Large intestine (tissue), 12 donors: ENCODE measurements at places on chromosomes 12 and 14. TPM values are rescaled to one million over a fixed set of nuclear protein-coding genes. Genes with fewer than 3 reads are reported as not detected.

DNA sequence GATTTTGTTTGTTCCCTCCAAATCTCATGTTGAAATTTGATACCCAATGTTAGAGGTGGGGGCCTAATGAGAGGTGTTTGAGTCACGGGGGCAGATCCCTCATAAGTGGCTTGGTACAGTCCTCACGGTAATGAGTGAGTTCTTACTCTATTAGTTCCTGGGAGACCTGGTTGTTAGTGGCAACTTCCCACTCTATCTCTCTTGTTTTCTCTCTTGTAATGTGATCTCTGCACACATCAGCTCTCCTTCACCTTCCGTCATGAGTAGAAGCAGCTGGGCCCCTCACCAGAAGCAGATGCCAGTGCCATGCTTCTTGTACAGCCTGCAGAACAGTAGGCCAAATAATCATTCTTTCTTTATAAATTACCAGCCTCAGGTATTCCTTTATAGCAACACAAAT lies 29.6 kb upstream of the KCNK10 start:
- no peak for DNase-seq

GRCh38 chr12:50187084-50187900 lies 20.1 kb upstream of the CERS5 start:
- no peak for DNase-seq

DNA sequence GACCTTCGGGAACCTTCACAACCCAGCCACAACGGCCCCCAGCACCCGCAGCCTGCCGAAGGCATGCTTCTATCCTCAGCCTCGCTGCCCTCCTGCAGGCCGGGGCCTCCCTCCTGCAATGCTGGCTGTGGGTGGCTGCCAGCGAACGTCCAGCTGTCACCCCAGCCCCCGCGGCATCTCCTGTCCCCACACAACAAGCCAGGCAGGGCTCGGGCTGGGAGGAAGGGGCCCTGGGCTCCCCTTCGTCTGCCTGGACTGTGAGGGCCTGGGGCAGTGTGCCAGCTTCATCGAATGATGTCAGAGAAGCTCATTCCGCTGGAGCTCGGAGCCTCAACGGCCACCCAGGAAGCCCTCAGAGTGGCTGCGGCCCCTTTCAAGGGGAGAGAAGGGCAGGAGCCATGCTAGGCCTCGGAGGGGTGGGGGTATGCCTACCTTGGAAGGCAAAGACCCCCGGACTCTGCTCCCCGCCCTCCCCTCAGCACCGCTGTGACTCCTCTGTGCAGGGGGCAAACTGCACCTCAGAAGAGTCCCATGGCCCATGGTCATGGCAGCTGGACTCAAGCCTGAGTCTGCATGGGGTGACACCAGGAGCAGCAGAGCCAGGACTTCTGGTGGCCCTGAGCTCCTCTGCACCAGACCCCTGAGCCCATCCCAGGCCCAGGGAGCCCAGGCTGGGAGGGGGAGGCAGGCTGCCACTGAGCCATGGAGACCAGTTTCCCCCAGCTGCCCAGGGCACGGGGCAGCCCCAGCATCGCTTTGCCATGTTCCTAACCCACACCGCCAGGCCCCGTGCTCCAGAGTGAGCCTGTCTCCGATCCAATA lies 24.7 kb upstream of the C14orf180 start:
- DNase-seq: no peak

GRIN2B gene
- polyA plus RNA-seq: 0.04 TPM

GRCh38 chr12:129670256-129670920 lies 233.4 kb downstream of the TMEM132D start:
- DNase-seq: no peak

MANSC4 gene
- polyA plus RNA-seq: 0.19 TPM

MMP19 gene
- 2.5 TPM for polyA plus RNA-seq

- DNase-seq: no peak
Measured at GRCh38 chr12:52141875-52142274, 49.9 kb downstream of the KRT80 start.

FBLN5 gene
- polyA plus RNA-seq: 63.2 TPM

- DNase-seq: peak; percentile 54
Measured at GRCh38 chr12:119681728-119682638, 14.1 kb downstream of the PRKAB1 start.

DNA sequence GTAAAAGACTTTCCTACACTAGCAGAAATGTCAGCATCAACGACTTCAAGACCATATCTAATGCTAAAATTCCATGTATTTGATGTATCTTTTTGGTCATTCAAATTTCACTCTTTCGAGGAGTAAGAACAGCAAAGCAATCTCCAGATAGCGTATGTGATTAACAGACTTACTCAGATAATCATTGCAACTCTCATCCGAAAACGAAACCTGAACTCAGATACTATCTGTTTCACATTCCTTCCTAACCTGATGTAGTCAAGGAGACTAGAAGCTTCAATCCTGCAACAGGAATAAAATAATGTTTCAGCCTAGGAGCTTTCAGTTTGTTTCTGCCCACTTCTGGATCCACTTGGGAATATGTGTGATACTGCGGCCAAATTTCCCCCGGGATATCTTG lies 286.3 kb downstream of the NUAK1 start:
- no peak for DNase-seq

- no peak for DNase-seq
Measured at GRCh38 chr12:94963649-94964048, 39.8 kb downstream of the NDUFA12 start.

DNA sequence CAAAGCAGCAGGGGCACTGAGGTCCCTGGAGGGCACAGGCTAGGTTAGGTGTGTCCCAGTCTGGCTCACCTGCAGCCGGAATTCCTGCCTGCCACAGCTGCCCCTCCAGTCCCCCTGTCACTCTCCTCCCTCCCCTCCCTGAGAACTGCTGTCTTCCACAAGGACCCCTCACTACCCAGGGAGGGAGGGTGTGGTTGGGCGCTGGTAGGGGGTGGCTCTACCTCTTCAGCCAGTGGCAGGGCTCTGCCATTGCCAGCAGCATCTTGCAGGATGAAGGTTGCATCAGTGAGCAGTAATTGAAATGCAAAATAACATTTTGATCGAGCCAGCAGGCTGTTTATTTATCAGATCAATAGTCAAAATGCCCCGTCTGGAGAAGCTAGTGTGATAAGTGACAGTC lies 45.7 kb downstream of the ESRRB start:
- DNase-seq: no peak

PZP gene
- 0.24 TPM for polyA plus RNA-seq

DNA sequence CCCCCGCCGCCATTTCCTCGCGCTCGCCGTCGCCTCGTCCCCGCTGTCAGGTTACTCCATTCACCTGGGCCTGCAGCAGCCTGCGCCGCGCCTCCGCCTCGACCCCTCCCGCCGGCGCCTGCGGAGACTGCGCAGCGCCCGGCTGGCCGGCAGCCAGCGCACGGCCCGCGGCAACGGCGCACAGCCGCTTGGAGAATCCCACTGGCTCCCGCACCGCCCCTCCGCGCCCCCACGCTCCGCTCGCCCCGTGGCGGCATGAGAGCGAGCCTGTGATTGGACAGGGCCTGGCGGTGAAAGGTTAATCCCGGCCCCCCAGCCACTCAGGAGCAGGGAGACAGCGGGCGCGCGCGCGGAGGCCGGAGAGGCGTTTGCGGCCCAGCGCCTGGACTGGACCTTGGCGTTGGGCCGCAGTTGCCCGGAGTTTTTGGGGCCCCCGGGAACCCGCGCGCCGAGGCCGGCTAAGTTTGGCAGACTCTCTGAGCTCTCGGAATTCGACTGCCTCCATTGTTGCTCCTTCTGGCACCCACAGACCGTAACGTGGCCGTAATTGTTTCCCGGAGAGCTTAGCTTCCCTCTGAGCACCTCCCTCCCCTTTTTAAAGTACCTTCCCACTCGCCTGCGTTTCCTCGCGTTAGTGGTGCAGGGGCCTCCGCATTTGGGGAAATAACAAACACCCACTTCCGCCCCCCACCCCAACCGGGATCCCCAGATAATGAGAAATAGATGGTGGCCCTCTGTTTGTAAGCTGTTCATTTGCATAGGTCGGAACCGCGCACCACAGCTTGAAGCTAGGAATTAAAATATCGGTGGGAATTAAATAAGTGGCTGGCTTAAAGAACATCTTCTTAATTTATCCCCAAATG lies at the start of gene DICER1:
DICER1 (minus strand) TSS at position 203 of the 863 bp plus-strand sequence. CDS start 24,071 bp downstream, outside the sequence.
- peak; percentile 93 for DNase-seq

PCED1B gene
- polyA plus RNA-seq: 4.3 TPM

GRCh38 chr12:96883571-96883970 lies 23.5 kb upstream of the NEDD1 start:
- no peak for DNase-seq

TMBIM4 gene
- polyA plus RNA-seq: 134 TPM

EIF2S3B gene
- 2.8 TPM for polyA plus RNA-seq

DNA sequence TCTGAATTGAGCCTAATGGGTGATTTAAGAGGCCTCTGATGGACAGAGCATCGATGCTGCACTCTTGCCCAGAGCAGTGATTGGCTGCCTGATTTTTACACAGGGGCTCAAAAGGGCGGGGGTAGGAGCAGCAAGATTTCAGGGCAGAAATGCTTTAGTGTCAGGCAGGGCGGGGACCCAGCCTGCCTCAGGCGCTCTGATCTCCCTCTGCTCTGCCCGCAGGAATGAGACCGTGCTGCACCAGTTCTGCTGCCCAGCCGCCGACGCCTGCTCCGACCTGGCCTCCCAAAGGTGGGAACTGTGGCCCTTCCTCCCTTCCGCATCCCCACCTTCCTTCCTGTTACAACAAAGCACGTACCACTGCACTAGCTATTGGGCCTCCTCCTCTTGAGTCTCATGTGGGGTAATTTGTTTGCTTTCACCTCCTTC lies 32.4 kb downstream of the IQSEC3 start:
- DNase-seq: no peak

DNA sequence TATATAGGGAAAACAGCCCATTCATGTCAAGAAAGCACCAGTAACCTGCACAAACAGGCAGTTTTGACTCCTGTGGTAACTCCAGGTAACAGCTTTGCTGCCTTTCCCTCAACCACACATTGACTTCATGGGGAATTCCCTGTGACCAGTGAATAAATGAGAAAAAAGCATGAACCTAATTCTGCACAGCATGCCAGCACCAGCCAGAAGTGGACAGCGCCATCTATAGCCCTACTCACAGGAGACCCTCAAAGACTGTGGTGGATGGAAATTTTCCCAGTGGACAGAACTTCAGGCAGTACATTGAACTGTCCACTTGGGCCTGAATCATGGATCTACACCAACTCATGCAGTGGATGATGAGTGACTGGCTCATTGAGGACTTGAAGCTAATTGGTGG lies 152.1 kb downstream of the SLC8A3 start:
- no peak for DNase-seq

- no peak for DNase-seq
Measured at GRCh38 chr12:1059162-1059561, 68.1 kb downstream of the ERC1 start.

FGF6 gene
- 0.07 TPM for polyA plus RNA-seq
